ENCODE measurements at places on chromosomes 16 and 17.

DNA sequence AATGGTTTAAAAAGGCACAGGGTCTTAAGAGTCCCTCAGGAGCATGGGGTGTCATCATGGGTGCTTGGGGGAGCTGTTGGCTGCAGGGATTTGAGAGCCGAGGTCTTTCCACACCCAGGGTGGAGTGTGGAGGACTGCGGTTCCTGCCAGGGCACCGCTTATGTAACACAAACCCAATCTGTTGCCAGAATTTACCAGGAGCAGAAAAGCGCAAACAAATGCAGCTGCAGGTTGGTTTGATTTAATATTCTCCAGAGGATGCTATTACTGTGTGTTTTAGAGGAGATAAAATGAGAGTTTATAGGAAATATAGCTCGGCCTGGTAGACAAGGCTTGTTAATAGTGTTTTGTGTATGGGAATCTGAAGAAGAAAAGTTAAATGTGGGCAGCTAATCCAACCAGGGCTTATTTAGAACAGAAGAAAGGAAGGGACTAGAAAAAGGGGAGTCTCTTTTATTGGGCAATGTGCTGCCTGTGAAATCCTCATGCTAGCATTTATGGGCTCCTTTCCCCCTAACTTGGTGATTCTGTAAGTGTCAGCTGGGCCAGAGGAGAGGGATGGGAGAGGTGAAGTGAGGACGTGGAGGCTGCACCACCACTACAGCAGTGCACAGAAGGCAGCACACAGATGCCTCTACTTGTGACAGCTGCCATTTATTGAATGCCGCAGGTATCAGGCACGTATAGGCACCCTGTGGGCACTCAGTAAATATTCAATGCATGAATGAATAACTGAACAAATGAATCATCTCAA is 174.7 kb downstream of the KATNIP start:
- no peak for DNase-seq

DNA sequence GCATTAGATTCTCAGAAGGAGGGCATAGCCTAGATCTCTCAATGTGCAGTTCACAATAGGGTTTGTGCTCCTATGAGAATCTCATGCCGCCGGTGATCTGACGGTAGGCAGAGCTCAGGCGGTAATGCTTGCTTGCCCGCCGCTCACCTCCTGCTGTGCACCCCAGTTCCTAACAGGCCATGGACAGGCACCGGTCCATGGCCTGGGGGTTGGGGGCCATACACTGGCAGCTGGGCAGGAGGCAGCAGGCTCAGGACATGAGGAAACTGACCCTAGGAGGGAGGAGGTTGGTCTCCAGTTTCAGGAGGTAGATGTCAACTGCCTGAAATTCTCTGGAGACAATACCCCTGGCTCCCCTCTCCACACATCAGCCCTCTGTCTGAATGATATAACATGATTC is 245.0 kb upstream of the CACNG5 start:
- DNase-seq, result no peak

GRCh38 chr17:68512960-68513474 is 787 bp downstream of the PRKAR1A start:
- DNase-seq, result no peak

DNA sequence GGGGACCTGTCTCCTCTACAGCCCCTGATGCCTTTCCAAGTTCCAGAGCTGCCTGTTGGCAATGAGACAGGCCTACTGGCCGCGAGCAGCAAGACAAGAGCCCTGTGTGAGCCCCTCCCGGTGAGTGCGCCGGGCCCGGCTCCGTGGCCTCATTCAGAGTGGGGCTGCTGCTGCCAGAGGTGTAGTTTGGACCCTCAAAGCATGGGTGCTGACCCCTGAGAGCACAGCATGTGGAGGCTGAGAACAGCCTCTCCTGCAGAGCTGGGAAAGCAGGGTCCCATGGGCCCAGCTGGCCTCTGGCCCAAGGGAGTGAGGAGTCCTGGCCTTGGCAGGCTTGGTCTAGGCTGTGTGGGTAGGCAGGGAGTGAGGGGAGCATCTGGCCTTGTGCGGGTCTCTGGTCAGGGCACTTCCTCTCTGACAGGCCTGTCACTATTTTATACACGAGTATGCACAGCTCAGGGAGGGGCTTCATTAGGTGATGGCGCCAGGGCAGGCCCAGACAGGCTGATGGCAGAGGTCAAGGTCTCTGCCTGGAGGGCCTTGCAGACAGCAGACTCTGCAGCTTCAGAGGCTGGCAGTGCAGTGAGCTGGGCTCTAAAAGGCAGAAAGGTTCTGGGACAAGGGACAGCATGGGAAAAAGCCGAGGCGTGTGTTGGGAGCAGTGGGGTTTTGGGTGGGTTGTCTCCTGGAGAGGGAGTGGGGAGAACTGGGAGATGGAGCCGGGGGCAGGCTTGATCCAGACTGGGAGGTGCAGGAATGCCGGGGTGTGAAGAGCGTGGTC is 43.4 kb downstream of the ADCY7 start:
- DNase-seq, result no peak

GRCh38 chr17:50961282-50962220 is 95.4 kb upstream of the TOB1 start:
- no peak for DNase-seq

GRCh38 chr17:75561927-75562603 is 25.5 kb upstream of the MYO15B start:
- DNase-seq, result no peak

DNA sequence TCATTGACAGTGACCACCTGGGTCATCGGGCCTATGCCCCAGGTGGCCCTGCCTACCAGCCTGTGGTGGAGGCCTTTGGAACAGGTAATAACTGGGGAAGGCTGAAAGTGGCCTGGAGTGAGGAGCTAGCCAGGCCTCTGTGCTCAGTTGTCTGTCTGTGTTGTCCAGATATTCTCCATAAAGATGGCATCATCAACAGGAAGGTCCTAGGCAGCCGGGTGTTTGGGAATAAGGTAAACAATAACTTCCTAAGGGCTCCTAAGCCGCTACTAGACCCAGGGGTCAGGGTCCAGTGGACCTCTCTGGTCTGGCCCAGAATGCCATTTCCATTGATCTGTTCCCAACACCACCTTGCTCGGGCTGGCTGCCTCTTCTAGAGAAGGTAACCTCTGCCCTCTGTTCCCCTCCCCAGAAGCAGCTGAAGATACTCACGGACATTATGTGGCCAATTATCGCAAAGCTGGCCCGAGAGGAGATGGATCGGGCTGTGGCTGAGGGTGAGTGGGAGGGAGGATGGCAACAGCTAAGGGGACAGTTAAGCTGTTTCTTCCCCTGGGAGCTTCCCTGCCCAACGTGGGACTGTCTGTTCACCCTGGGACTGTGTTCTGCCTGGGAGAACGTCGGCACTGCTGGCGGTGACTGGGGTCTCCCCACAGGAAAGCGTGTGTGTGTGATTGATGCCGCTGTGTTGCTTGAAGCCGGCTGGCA is 1.9 kb upstream of the MLX start:
- DNase-seq, result no peak

DNA sequence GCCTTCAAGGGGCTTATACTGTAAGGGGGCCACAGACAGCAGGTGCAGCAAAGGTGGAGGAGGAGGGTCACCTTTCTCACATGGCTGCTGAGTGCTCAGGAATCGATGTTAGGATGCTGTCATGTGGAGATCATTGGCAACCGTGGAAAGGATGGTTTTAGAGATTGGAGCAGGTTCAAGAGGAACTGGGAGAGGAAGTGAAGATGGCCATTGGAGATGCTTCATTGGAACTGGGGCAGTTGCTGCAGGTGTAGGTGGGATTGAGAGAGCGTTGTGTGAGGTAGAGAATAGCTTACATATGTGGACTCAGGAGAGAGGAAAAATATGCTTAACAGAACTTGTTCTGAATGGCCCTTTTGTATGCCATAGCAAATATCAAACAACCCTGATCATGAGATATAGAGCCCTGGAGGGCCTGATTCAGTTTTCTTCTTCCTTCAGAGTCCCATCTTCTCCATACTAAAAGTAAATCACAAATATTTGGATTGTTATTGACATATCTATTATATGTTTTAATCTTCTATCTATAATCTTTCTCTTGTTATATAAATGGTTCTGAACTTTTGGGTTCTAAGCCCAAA is 40.8 kb downstream of the LDHD start:
- DNase-seq, result no peak

GRCh38 chr16:78763821-78764440 is 664.5 kb downstream of the WWOX start:
- no peak for DNase-seq

GRCh38 chr17:41813152-41813680 is 412 bp downstream of the FKBP10 start:
- DNase-seq, result no peak

DNA sequence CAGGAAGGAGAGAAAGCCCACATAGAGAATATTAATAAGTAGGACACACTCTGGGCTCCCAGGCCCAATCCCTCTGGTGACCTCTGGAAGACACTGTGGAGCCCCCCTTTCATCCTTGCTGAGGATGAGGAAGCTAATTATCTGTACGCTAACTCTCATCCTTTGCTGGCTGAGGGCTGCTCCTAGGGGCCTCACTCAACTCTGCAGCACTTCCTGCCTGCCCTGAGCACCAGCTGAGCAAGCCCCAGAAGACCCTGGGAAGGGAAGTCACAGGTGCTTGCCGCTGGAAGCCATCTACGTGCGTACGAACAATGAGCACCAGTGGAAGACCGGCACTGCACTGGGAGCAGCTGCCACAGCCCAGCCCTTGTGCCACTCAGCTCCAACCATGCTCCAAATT is 145.8 kb upstream of the CDH5 start:
- no peak for DNase-seq

DNA sequence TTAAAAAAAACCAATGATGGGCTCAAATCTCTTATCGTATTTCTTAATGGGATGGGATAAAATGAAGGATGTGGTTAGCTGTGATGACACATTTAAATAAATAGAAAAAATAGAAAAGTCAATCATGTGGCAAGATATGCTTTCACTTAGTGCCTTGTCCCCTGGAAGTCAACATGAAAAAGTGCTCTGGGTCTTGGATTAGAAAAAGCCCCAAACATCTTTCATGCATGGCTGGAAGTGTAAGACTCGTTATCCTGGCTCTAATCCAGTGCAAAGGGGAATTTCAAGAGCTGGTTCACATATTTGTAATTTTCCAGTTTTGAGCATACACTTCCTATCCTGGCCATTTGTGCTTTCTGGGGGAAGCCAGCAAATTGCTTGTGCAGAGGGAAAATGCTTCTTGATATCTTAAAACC is 160.9 kb downstream of the MAP2K6 start:
- DNase-seq, result no peak

DNA sequence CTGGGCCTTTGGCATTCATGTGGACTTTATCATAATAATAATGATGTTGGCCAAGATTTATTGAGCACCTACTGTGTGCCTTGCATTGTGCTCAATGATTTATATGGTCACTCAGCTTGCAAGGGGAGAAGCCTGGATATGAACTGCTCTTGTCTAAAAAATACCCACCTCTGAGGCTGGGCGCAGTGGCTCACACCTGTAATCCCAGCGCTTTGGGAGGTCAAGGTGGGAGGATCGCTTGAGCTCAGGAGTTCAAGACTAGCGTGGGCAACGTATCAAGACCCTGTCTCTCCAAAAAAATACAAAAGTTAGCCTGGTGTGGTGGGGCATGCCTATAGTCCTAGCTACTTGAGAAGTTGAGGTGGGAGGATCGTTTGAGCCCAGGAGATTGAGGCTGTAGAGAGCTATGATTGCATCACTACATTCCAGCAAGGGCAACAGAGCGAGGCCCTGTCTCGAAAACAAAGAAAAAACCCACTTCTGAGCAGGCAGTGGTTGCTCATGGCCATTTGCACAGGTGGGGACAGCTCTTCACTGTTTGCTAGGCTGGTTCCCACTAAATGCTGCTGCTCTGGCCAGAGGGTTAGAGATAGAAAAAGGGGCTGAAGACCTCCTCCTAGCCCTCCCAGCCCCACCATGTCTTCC is 4.3 kb upstream of the ADGRG1 start:
- no peak for DNase-seq

GRCh38 chr16:73086108-73086507 is 38.2 kb upstream of the ZFHX3 start:
- DNase-seq, result no peak

GRCh38 chr17:56972111-56972730 is 5.7 kb upstream of the SCPEP1 start:
- DNase-seq, result no peak

DNA sequence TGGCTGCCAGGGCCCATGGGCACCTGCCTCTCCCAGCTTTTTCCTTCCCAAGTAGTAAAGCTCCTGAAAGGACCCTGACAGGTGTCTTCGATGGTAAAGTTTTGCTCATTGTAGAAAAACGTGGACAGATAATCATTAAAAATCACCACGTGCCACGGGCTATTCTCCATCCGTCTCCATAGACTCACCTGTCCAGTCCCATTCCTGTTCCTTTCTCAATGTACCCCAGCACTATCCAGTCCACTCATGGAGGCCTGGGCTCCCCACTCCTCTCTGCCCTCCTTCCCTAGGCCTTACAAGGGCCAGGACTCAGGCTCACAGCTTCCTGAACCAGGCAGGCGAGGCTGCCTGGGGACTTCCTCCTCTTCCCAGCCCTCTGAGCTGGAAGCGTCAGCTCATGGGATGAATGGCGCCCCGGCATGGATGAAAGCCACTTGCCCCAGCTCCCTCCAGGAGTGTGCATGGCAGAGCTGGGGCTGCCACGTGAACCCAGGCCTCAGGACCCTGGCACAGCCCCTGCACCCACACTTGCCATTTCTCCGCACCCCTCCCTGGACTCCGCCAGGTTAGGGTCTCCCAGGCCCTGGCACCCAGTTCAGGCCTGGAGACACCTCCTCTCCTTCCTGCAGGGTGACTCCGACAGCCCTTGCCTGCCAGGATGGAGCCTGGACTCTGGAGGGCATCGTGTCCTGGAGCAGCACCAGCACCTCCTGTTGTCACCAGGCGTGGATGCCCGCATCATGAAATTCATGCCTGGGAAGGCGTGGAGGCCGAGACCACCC is 8.8 kb downstream of the CTRB1 start:
- DNase-seq, result no peak

Measured in stimulated activated CD8-positive, alpha-beta memory T cell treated with anti-CD3 and anti-CD28 coated beads, Interleukin-2, amount 100 ng/mL, for 1 hour (primary cell).